ENCODE measurements at places on chromosomes 12 and 14. TPM values are rescaled to one million over a fixed set of nuclear protein-coding genes. Genes with fewer than 3 reads are reported as not detected.

- DNase-seq: no peak
These were observed 87.6 kb upstream of the PRB2 start for GRCh38 chr12:11482955-11483354.

DNA sequence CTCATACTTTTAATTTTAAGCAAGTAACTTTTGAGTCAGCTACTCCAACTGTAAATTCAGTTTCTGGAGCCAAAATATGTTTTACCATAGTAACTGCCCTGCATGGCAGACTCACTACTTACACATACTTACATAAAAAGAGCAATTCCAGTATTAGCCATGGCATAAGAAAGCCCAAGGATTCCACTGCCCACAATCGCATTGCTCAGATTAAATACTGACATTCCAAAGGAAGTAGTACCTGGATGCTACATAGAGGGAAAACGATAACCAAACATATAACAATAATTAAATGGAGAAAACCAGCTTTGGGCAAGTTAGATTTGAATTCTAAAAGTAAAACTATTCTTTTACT is 2.2 kb downstream of the SLC38A2 start:
- DNase-seq: no peak

DNA sequence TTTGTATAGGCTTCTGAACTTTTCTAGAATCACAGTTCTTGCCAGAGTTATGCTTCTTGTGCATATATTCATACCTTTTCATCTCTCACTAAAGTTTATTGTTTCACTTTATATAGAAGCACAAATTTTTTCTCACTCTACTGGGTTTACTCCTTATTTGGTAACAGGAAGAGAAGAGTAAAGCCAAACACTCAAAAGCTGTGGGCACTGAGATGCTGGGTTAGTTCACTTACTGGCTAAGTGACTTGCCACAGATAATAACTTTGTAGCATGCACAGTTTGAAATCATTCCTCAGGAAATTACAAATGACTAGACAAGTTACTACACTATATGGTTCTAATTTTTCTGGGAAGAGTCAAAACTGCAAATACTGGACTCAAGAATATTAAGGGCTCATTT is 7.8 kb downstream of the HIGD1C start:
- DNase-seq: no peak

- DNase-seq: no peak
These were observed 154.9 kb upstream of the PLEKHG7 start for GRCh38 chr12:92547906-92548305.

DNA sequence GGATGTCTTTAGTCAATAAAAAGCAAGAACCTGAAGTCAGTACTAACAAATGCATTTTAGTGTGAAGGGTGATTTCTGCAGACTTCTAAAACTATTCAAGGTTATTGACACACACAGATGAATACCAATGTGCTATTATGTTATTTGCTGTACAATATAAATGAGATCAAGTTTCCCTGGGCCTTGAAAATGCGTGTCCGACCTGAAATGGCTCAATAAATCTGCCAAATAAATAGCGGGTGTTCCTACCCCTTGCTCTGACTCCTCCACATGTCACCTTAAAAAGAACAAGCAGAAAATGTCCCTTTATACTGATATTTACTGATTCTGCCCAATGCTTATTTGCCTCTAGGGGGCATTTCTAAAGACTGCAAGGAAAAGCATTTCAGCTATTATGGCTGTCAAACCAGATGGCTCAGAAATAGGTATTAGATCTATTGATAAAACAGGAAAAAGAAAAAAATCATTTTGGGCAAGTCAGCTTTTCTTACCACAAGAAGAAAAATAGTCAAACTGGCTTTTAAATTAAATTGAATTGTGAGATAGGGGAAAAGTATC is 367.3 kb upstream of the KITLG start:
- no peak for DNase-seq

- no peak for DNase-seq
These were observed 14.5 kb upstream of the CERS5 start for GRCh38 chr12:50181691-50182090.

- DNase-seq: no peak
These were observed 2.5 kb upstream of the SMARCD1 start for GRCh38 chr12:50082644-50083043.

DNA sequence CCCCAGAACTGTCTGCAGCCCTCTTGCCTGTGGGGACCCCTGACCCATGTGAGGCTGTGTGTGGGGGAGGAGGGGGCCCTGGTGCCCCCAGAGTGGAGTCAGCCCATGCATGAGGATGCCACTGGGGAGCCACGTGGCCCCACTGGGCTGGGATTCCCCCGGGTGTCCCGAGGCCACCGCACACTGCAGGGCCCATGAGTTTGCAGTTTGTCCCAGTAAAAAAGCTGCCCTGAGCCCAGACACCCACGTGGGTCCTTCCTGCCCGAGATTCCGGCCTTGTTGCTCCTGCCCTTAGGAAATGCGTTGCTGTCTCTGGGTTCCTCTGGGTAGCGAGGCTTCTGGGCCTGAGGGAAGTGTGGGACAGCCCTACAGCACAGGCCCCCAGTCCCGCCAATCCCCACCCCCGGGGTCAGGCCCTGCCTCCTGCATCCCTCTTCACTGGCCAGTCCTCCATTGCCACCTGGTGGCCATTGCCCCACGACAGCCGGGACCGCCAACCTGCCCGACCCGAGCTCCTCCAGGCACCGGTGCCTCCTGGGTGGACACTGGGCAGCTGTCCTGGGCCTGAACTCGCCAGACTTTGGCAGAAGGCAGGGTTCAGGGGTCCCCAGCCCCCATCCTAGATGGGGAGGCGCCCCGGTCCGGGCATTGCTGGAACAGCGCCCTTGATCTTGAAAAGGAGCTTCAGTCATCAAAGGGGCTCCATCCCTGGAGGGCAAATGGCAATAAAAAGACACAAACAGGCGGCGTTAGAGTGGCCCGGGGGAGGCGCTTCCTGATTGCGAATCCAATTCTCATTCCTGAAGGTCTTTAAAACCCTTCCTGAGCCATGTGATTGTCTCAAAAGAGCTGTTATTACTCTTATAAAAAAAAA is 15.6 kb upstream of the C14orf180 start:
- peak; percentile 85 for DNase-seq

DNA sequence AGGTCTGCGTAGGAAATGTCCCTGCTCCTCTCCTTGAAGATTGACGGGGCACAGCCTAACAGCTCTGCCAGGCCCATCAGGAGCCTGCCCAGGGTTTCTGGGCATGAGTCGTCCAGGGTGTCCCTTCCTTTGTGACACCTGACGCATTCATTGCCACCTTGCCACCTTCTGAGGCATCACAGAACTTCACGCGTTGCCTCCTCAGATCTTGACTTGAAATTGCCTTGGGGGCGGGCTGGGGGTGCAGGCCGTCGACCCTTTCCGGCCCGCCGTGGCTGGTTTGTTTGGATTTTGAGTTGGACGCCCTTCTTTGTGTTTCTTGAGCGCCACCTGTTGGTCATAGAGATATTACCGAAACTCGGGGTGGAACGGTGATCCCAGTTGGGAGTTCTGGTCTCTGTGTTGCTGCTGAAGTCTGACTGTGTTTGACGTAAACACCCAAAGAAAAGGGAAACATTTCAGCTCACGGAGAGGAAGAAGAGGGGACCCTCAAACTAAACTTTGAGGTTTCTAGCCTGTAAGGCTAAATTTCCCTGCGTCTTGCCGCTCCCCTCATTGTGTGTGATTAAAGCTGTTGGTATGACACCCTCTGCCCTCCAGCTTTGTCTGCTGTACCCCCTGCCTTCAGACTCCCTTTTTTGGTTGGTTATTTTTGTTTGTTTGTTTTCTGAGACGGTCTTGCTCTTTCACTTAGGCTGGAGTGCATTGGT is 44.6 kb downstream of the MLXIP start:
- peak; percentile 91 for DNase-seq

DNA sequence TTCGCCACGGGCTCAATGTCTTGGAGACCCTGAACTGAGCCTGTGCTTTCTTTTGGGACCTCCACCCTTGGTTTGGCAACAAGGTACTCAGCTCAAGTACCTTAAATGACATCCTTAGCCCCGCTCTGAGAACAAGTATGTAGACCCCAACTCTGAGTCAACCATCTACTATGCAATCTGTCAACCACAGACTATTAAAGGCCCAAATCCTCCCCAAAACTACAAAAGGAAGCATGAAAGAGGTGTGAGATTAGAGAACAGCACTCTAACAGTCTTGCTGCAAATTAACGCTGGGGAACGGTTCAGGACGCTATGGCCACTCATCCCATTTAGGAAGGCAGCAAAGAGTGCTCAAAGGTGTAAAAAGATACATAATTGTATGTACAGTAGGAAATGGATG is 52.1 kb downstream of the CCDC88C start:
- no peak for DNase-seq

DNA sequence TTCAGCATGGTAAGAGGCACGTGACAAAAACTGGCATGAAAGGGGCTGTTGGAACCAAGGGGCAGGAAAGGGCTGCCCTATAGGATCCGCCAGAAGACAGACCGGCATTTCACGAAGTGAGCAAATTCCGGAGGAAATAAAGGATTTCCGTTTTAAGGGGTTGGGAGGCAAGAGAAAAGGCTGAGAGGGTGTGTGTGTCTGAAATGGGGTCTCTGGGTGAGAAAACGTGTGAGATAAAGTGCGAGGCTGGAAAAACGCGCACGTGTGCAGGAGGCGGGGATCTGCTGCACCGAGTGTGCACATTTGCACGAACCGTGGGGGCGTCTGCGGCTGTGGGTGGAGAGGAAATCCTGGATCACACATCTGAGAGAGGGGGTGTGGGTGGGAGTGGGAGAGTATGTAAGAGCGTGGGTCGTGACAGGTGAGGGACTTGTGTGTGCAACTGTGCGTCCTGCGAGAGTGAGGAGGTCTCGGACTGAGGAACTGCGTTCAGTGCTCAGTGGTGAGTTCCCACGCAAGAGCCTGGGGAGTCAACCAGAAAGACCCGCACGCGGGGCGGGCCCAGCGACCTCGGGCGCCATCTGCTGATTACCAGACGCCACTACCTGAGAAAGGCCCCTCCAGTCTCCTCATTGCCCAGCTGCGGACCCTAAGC is 37.0 kb upstream of the P2RX7 start:
- DNase-seq: peak; percentile 80

GRCh38 chr12:68557011-68557730 is 53.5 kb upstream of the RAP1B start:
- no peak for DNase-seq

DNA sequence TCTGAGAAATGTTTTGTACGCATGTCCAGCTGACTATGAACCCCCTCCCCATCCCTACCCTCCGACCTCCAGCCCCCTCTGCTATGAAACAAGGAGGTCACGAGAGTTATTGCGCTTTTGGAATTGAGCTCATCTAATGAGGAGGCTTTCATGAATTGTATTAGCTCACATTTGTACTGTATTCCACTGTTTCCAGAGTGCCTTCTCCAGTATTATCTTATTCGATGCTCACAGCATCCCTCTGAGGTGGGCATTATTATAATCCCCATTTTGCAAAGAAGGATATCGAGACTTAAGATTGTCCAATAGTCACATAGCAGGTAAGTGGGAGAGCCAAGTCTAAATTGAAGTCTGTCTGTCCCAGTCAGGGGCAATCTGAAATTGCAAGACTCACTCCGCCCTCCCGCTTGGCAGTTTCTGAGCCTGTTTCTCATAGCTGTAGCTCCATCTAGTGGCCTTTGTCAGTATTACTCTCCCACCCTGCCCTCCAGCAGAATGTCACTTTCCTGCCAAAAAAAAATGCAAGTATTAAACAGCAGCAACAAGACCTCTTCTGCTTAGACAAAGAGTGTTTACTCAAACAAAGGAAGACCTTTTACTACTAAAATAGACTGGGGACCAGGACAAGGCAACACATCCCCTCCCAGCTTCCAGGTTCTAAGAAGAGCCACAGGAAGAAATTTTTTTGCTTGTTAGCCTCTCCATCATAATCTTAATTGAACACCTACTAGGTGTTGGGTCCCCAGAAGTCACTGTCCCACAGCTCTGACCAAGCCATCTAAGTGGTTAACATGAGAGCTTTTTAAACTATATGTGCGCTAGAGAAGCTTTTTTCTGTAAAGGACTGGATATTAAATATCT is 48.6 kb upstream of the TMEM233 start:
- peak; percentile 87 for DNase-seq

Gene LRRC10
- total RNA-seq: not detected

Gene C12orf57
- 135 TPM for total RNA-seq

Gene CIROP
- not detected for total RNA-seq

Gene RAB15
- 4.9 TPM for total RNA-seq

Gene MED6
- 57.1 TPM for total RNA-seq

Gene SIX4
- total RNA-seq: 30.6 TPM

Gene SERPINA12
- not detected for total RNA-seq

Gene TAS2R31
- 17.7 TPM for total RNA-seq
